Ascending aorta (tissue), 2 donors: ENCODE measurements at places on chromosomes 4 and X. TPM values are rescaled to one million over a fixed set of nuclear protein-coding genes. Genes with fewer than 3 reads are reported as not detected.

GRCh38 chr4:109156356-109156755 lies 146.1 kb downstream of the COL25A1 start:
- no peak for DNase-seq

DNA sequence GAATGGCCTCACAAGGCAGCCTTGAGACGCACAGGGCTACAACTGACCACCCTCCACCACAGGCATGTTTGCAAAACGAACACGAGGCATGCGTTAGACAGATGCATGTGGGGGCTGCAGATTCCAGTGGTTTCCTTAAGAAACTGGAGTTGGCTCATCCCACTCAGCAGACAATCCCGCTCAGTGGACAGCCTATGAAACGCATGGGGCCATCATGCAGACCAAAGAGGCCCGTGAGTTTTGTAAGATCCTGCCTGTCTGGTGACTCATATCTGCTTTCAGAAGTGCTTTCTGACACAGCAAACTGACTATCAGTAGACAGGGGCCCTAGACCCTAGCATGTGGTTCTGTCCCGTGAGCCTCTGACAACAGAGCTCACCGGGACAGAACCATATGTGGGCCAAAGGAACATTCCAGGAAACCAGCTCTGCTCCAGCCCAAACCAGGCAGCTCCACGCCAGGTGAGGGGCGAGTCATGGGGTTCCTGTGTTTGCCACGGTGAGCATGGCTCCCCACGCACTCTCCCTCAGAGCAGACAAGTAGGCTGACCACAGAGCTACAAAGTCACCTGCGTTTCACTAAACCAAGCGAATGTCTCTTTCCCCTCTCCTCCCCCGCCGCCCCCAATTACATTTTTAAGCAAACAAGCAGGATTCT lies 74.4 kb downstream of the MTMR1 start:
- no peak for DNase-seq

Gene PPP3CA
- total RNA-seq = 64.5 TPM

DNA sequence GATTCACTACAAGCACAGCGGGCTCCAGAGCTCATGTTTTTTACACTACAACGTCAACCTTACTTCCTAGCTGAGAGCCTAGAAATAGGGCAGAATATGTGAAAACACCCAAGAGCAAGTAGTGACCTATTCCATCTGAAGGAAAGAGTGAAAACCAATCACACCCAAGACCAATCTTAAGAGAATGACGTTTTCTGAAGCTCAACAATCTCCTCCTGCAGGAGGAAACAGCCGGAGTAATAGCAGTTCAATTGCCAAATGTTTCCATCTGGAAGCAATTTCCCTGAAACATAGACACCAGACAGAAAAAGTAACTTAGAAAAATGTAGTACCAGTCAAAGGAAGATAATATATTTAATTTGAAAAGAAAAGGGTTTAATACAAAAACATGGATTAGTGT lies 142.4 kb downstream of the ANXA5 start:
- no peak for DNase-seq

GRCh38 chrX:118536687-118537461 lies 41.3 kb downstream of the DOCK11 start:
- DNase-seq = no peak
